ENCODE measurements at places on chromosomes 3 and 15.

- no peak for DNase-seq
These were observed at the start of gene CACNA2D3 for GRCh38 chr3:54122324-54123002. Gene CACNA2D3, plus strand, starts transcription at chr3:54122552.

DNA sequence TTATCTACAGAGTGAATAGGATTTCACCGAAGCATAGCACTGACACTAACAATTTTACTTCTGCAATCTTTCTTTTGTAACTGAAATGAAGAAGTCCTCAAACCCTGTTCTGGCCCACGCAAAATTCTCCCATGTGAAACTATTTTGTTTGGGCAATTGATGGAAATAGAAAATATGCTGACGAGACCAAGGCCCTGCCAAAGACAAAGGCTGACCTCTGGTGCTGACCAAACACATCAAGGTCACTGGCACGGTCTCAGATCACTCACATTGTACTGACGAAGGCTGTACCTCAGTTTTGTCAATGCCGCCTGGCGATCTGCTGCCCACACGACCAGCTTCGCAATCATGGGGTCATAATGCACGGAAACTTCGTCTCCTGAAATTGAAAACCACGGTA lies 58.4 kb upstream of the DCUN1D1 start:
- no peak for DNase-seq

GRCh38 chr15:31305375-31305774 lies 21.3 kb upstream of the KLF13 start:
- no peak for DNase-seq

GRCh38 chr3:47892286-47893040 lies 89.5 kb downstream of the DHX30 start:
- no peak for DNase-seq

GRCh38 chr3:96677156-96677555 lies 137.2 kb upstream of the EPHA6 start:
- no peak for DNase-seq

- DNase-seq: no peak
These were observed 236.8 kb downstream of the KLF13 start for GRCh38 chr15:31563421-31563820.

GRCh38 chr15:98889930-98890695 lies 117.5 kb downstream of the PGPEP1L start:
- no peak for DNase-seq

- no peak for DNase-seq
These were observed 132.5 kb downstream of the EPHB1 start for GRCh38 chr3:134927599-134927998.

DNA sequence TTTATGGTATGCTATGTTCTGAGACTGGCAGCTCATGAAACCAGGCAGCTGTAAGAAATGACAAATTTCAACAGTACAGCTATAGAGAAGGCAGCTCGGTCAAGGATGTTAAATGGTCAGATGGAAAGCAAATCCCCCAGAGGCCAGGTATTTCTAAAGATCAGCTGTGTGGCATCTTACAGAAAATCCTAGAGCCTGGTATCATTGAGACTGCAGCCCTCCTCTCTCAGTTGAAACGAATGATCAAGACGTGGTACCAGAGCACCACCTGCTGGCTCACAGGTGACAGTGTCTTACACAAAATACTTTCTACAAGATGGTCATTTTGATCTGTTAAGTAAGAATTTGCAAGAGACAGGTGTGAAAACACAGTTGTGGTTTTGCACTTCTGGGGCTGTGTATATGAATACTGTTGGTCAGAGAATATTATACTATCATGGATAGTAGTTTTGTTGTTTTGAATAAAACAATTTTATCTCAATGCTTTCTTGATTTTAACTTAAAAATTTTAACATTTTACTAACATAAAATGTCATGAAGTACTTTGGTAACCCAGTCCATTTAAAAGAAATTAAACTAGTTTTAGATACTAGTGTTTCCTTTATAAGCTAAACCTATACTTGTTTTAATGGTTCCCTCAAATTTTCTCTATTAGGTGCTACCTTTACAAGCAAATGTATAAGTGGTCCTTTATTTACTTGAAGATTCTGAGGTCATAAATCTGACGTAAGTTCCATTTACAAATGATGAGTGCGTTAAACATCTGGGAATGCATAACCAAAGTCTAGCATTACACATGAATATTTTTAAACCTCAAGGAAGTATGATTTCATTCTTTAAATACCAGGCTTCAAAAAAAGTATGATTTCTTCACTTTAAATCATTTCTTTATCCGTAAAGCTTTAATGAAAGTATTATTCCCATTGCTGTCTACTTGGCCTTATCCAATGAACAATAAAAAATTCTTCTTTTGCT lies 121.8 kb downstream of the PDZRN3 start:
- DNase-seq: peak; percentile 57

DNA sequence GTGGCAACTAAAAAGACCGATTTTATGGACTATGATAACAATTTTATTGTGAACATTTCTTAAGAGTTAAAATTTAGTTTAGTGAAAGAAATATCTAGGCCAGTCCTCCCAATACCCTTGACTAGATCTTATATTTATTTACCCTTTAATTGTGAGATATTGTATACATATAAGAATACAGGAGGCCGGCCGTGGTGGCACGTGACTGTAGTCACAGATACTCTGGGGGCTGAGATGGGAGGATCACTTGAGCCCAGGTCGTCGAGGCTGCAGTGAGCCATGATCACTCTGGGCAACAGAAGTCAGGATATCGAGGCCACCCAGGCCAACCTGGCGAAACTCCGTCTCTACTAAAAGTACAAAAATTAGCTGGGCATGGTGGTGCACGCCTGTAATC lies 756 bp upstream of the RMDN3 start:
- peak; percentile 65 for DNase-seq

- peak; percentile 81 for DNase-seq
These were observed 9.9 kb upstream of the CCDC54 start for GRCh38 chr3:107367353-107367752.

- DNase-seq: peak; percentile 92
These were observed 254.8 kb upstream of the EOMES start for GRCh38 chr3:27976933-27977332.

DNA sequence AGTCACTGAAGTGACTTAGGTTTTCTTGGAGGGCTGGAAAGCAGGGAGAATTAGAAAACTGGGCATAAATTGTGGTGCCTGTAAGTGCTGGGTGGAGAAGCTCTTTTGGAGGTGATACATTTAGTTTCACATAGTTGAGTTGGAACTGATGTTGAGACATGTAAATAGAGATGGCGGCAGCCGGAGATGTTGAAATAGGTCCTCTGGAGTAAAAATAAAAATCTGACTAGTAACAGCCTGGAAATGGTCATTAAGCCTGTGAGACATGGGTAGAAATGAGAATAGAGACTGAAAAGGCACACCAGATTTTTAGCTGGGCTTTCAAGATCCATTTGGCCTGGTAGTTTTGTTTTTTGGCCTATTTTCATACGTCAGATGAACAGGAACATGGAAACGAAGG lies 2.9 kb upstream of the NIT2 start:
- no peak for DNase-seq

Measured in OCI-M1 (cell line).